ENCODE measurements at places on chromosomes 1 and 21.

DNA sequence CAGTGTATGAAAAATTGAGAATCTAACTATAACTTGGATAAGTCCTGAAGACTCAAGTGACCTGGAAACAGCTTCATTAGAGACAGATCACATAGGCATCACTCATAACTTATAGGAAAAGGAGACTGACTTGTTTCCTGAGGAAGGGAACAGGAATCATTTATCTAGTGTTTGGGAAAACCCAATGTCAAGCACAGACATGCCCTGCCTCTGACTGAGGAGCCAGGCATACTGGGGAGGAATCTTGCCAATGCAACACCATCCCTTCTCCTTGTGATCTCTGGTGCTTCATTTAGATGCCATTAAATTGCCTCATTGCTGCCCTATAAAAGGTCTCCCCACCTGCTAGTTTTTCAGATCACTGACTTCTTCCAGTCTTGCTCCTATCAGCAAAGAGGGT is 10.3 kb downstream of the LCE4A start:
- DNase-seq, result no peak

- no peak for DNase-seq
Measured at GRCh38 chr1:233518344-233518743, 95.6 kb upstream of the KCNK1 start.

GRCh38 chr1:204162494-204163074 is 3.6 kb downstream of the REN start:
- DNase-seq, result peak; percentile 64

GRCh38 chr1:21855257-21856096 is 43.4 kb downstream of the LDLRAD2 start:
- no peak for DNase-seq
